ENCODE measurements at places on chromosomes 5 and 9.

- H3K4me3 ChIP-seq = no peak overlapping the region
- peak; percentile 52 for DNase-seq
- no peak overlapping the region for H3K27ac ChIP-seq
- H3K4me1 ChIP-seq = peaks cover 53% of the 10 kb centered on the region
- no peaks in the 10 kb centered on the region for H3K36me3 ChIP-seq
- H3K27me3 ChIP-seq = no peaks in the 10 kb centered on the region
Observed at GRCh38 chr5:172150514-172151425, 37.3 kb downstream of the STK10 start.

DNA sequence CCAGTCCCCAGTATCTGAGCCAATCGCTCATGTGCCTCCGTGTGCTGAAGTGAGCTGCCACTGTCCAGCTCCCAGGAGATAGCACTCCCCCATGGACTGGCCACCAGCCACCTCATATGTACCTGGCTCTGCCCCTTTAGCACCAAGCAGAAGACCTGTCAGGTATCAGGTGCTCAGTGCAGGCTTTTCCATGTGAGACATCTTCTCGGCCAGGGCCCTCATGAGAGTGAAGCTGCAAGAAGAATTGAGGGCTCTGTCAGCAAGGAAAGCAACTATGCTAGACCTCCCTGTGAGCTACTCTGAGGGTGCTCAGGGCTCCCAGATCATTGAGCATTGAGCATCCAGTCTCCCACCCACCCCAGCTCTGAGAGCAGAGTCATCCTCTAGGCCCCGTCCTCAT, 264.2 kb upstream of the ADAMTS16 start:
- no peaks in the 10 kb centered on the region for H3K27me3 ChIP-seq
- DNase-seq = no peak
- H3K4me1 ChIP-seq = no peaks in the 10 kb centered on the region
- no peak overlapping the region for H3K27ac ChIP-seq
- no peaks in the 10 kb centered on the region for H3K36me3 ChIP-seq

DNA sequence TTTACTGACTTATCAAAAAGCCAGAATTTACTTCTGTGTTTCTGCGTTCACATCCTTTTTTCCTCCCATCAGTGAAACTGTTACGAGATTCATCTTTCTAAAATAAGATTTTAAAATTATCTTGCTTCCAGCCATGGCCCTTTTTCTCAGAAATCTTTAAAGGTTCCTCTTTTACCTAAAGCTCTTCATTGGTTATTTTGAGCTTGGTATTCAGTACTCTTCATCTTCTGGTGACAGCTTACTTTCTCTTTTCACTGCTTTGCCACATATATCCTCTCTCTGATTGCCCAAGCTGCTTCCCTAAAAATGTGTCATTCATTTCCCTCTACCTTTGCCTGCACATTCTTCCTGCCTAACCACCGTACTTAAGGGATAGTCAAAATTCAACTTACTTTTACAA, 32.3 kb downstream of the TGFBR1 start:
- peaks cover 19% of the 10 kb centered on the region for H3K4me1 ChIP-seq
- H3K27me3 ChIP-seq = no peaks in the 10 kb centered on the region
- H3K27ac ChIP-seq = no peak overlapping the region
- H3K4me3 ChIP-seq = no peak overlapping the region
- no peak for DNase-seq
- H3K36me3 ChIP-seq = peaks cover 53% of the 10 kb centered on the region

DNA sequence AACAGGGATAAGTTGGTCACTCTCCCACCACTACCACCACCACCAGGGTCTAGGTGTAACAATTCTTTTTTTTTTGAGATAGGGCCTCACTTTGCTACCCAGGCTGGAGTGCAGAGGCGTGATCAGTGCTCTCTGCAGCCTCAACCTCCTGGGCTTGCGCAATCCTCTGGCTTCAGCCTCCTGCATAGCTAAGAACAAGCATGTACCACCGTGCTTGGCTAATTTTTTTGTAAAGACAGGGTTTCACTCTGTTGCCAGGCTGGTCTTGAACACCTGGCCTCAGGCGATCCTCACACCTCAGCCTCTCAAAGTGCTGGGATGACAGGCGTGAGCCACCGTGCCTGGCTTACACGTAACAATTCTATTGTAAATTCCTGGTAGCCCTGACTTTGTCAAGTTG, 27.5 kb downstream of the CORO2A start:
- H3K27me3 ChIP-seq = no peaks in the 10 kb centered on the region
- H3K4me1 ChIP-seq = no peaks in the 10 kb centered on the region
- no peak for DNase-seq

DNA sequence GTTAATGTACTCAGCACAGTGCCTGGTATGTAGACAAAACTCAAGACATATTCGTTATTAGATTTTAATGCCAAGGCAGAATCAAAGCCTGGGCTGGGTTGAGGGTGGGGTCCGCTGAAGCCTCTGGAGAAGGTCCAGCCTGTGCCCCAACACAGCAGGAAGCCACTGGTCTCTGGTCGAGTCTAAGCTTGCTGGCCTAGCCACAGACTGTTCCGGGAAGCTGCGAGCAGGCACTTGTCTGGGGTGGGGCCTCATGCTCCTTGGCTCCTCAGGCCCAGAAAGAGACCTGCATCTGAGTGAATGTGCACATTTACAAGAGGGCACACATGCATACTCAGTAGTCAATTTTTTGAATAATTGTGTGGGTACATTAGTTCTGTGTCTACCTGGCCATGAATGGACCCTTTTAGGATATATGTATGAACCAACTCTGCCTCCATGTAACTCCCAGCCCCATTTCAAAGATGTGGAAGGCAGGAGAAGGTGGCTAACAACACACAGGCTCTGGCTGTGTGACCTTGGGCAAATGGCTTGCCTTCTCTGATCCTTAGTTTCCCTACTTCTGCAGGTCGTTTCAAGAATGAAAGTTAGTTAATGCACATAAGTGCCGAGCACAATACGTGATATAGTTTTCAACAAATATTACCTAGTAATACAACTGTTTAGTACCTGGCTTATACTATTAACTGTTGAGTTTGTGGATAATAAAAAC, 18.3 kb downstream of the FAT2 start:
- H3K27ac ChIP-seq = no peak overlapping the region
- no peak for DNase-seq
- H3K27me3 ChIP-seq = peaks cover 11% of the 10 kb centered on the region

GRCh38 chr5:82991059-82991458, 86.1 kb downstream of the TMEM167A start:
- H3K27ac ChIP-seq = no peak overlapping the region
- DNase-seq = no peak
- no peaks in the 10 kb centered on the region for H3K36me3 ChIP-seq
- no peaks in the 10 kb centered on the region for H3K27me3 ChIP-seq

- H3K27ac ChIP-seq = no peak overlapping the region
- no peak overlapping the region for H3K4me3 ChIP-seq
- H3K36me3 ChIP-seq = no peaks in the 10 kb centered on the region
- no peaks in the 10 kb centered on the region for H3K27me3 ChIP-seq
- H3K4me1 ChIP-seq = no peaks in the 10 kb centered on the region
Observed at GRCh38 chr5:112630246-112631009, 107.3 kb upstream of the APC start.

GRCh38 chr5:150289551-150290390, at the start of gene CAMK2A:
CAMK2A (minus strand) TSS chr5:150289773; CDS start chr5:150289625, 148 bp downstream.
- H3K27ac ChIP-seq = no peak within 1 kb of the TSS
- peaks cover 22% of the 10 kb centered on the region for H3K27me3 ChIP-seq
- H3K4me1 ChIP-seq = no peaks in the 10 kb centered on the region

DNA sequence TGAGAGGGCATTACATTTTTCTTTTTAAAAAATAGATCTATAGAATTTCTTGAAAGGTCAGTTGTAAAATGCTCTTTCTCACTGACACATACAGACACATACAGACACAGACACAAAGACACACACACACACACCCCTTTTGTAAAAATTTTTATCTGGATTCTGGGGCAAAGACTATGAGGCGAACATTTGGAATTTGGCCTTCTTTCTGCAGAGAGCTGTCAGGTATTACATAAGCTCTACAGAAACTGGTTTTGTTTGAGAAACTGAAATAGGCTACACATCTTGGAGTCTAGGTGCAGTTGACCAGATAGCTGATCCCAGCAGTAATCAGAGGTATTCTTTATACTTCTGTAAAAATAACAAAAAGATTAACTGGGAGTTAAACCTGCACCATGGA, 315.9 kb upstream of the RPS23 start:
- no peak for DNase-seq
- H3K4me1 ChIP-seq = no peaks in the 10 kb centered on the region
- H3K27ac ChIP-seq = no peak overlapping the region
- no peaks in the 10 kb centered on the region for H3K27me3 ChIP-seq
- H3K4me3 ChIP-seq = no peak overlapping the region
- no peaks in the 10 kb centered on the region for H3K36me3 ChIP-seq

GRCh38 chr5:171614971-171615653, 170.5 kb upstream of the SMIM23 start:
- H3K27me3 ChIP-seq = no peaks in the 10 kb centered on the region
- peak; percentile 50 for DNase-seq
- no peaks in the 10 kb centered on the region for H3K36me3 ChIP-seq

GRCh38 chr5:174003795-174004194, 14.8 kb downstream of the C5orf47 start:
- H3K27ac ChIP-seq = no peak overlapping the region
- no peaks in the 10 kb centered on the region for H3K36me3 ChIP-seq
- H3K4me1 ChIP-seq = no peaks in the 10 kb centered on the region

GRCh38 chr5:170741801-170742200, 41.7 kb upstream of the GABRP start:
- DNase-seq = no peak
- peaks cover 28% of the 10 kb centered on the region for H3K4me1 ChIP-seq
- H3K4me3 ChIP-seq = no peak overlapping the region
- no peak overlapping the region for H3K27ac ChIP-seq
- H3K36me3 ChIP-seq = no peaks in the 10 kb centered on the region
- no peaks in the 10 kb centered on the region for H3K27me3 ChIP-seq

DNA sequence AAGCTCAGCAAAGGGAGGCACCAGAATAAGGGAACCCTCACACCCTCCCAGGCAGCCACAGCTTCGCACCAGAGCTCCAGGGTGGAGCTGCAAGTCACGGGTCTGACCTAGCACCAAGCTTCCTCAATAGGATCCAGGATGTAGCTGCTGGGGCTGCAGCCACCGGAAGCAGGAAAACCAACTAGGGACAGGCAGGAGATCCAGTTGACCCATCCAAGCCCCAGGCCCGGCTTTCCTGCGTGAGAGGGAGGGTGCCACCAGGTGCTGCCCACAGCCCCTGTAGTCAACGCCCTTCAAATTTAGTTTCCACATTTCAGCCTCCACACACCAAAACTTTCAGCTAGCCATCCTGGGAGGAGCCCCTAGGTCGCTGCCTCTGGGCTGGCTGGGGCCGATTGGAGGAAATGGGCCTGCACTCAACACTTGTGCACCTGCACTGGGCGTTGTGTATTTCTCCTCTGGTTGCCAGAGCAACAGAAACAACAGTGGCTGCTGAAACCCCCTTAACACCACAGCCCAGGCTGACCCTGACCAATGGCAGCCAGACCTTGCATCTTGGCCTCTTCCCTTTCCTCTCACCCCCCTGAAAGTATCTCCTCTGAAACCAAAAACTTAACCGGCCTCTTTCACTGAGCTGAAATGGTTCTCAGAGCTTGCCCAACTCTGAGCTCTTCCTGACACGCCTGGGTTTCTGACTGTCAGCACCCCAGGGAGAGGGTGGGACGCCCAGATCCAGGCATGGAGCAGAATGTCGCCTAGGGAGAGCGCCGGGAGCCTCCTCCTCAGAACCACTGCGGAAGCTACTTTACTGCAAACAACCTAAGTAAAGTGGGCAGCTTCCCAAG, 226.5 kb upstream of the MAP3K1 start:
- no peaks in the 10 kb centered on the region for H3K36me3 ChIP-seq
- H3K4me1 ChIP-seq = peaks cover 47% of the 10 kb centered on the region
- peak; percentile 58 for DNase-seq
- no peaks in the 10 kb centered on the region for H3K27me3 ChIP-seq
- H3K4me3 ChIP-seq = no peak overlapping the region
- peak overlapping the region; percentile 8 for H3K27ac ChIP-seq

GRCh38 chr9:100926366-100926765, 102.2 kb upstream of the PLPPR1 start:
- no peaks in the 10 kb centered on the region for H3K4me1 ChIP-seq
- H3K27ac ChIP-seq = no peak overlapping the region
- H3K36me3 ChIP-seq = no peaks in the 10 kb centered on the region
- H3K4me3 ChIP-seq = no peak overlapping the region
- DNase-seq = no peak

DNA sequence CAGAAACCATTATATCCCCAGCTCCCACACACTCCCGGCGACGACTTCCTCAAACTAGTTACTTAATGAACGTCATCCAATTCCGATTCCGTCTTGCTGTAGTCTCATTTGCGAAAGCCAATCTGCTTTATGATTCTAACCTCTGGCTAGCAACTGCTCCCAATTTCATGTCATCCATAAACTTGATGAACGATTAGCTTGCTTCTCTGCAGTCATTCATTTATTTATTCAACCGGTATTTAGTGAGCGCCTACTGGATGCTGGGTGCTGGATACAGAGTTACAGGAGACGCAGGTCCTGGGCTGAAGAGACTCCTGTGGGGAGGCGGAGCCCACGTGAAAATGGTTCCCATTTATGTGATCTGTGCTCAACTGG, 46.2 kb downstream of the TSPAN17 start:
- H3K36me3 ChIP-seq = no peaks in the 10 kb centered on the region
- DNase-seq = no peak
- no peak overlapping the region for H3K27ac ChIP-seq
- peaks cover 3% of the 10 kb centered on the region for H3K4me1 ChIP-seq

GRCh38 chr5:159601216-159601615, 270.9 kb upstream of the IL12B start:
- no peaks in the 10 kb centered on the region for H3K27me3 ChIP-seq
- no peak overlapping the region for H3K27ac ChIP-seq
- no peaks in the 10 kb centered on the region for H3K36me3 ChIP-seq

- no peak overlapping the region for H3K4me3 ChIP-seq
- DNase-seq = no peak
- peaks cover 12% of the 10 kb centered on the region for H3K36me3 ChIP-seq
- peaks cover 11% of the 10 kb centered on the region for H3K4me1 ChIP-seq
Observed at GRCh38 chr5:206406-206805, 11.5 kb downstream of the CCDC127 start.

DNA sequence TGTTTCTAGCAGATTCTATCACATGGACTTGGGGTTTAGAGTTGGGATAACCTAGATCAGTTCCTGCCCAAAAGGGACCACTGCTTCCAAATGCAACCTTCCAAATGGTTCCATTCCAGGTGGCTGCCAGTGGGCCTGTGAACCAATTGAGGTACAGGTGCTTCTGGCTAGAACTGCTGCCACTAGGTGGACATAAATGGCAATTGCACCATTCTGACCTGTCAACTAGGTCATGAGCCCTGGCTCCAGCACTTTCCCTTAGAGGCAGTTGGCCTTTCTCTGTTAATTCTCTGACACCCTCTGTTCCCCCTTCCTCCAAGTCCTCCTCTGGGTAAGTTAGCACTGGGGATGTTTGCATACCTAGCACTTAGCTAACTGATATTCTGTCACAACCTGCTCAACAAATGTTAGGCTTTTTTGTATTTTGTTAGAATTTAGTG, 16.6 kb upstream of the HEMGN start:
- DNase-seq = no peak
- H3K27ac ChIP-seq = no peak overlapping the region
- no peaks in the 10 kb centered on the region for H3K4me1 ChIP-seq
- no peaks in the 10 kb centered on the region for H3K27me3 ChIP-seq
- H3K36me3 ChIP-seq = no peaks in the 10 kb centered on the region

GRCh38 chr9:128011071-128011817, 30.5 kb upstream of the EEIG1 start:
- H3K36me3 ChIP-seq = no peaks in the 10 kb centered on the region
- H3K4me1 ChIP-seq = peaks cover 3% of the 10 kb centered on the region
- H3K27ac ChIP-seq = no peak overlapping the region
- H3K4me3 ChIP-seq = no peak overlapping the region

Measured in heart right ventricle (tissue), 16 donors.